ENCODE measurements at places on chromosomes 12 and 14. TPM values are rescaled to one million over a fixed set of nuclear protein-coding genes. Genes with fewer than 3 reads are reported as not detected.

The CELA1 gene
- not detected for total RNA-seq

The NANOG gene
- not detected for total RNA-seq

The STYX gene
- total RNA-seq, result 24.0 TPM

The RAB2B gene
- total RNA-seq, result 45.2 TPM

The CARMIL3 gene
- 7.8 TPM for total RNA-seq

Data from camera-type eye (tissue), 1 donor.